Right renal cortex interstitium (tissue), 3 donors: ENCODE measurements at places on chromosomes 6 and 20. TPM values are rescaled to one million over a fixed set of nuclear protein-coding genes. Genes with fewer than 3 reads are reported as not detected.

The CDC25B gene
- 28.9 TPM for polyA plus RNA-seq

DNA sequence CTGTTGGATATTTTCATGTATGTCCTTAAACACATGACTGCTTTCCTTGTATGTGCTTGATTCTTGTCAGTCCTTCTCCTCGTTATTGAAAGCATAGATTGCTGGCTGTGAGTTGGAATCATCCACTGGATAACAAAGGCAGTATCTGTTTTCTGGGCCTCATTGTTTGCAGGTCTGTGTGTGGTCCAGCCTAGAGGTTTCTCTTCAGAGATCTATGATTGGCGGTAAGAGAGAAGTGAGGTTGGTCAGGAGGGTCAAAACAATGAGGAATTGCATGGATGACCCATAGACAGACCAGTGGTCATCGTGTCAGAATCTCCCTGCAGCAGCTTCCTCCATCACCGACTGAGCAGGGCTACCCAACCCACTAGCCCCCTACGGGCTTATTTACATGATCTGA lies 915.0 kb downstream of the KIF16B start:
- DNase-seq, result no peak

- DNase-seq, result no peak
Observed at GRCh38 chr20:59800309-59800708, 133.1 kb downstream of the SYCP2 start.

The SRSF12 gene
- 13.7 TPM for polyA plus RNA-seq

GRCh38 chr20:62575976-62576722 lies 66.2 kb upstream of the SLCO4A1 start:
- no peak for DNase-seq

The DEF6 gene
- polyA plus RNA-seq, result 3.3 TPM

DNA sequence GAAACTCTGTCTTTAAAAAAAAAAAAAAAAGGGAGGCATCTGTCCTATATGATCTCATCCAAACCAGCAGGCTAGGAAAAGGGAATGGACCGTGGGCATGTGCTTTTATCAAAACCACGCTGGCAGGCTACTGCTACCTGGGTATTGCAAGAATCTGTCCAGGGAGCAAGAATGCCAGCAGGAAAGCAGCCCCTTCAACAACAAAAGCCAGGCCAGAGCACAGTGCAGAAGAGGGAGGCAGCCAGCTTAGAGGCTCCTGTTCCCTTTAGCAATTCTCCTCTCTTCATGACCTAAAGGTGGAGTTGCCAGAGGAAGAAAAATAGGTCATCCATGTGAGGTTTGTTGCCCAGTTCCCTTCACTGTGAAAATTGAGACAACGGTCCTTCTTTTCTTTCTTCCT lies 18.2 kb downstream of the TBC1D20 start:
- no peak for DNase-seq

DNA sequence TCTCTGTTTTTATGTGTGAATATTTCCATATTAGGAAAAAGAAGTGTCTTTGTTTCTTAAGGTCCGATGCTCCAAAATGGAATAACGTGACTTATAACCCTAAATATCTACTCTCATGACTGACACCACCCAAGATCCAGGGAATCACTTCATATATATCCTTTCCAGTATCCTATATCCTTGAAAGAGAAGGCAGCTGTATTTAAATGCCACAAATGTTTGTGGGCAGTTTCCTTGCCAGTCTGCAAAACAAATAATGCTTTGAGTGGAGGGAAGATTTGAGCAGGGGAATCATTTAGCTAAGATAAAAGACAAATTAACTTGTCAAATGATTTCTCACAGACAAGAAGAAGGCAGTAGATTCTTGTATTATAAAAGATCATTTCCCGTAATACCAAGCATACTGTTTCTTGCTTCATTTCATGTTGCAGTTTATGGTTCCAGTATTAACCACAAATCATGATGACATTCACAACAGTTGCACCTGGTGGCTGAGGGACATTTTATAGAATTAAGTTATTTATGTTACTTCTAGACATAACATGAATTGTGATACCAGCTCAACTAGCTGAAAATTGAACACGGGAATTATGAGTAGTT lies 30.0 kb upstream of the FABP7 start:
- DNase-seq, result no peak

GRCh38 chr6:28486988-28487742 lies 28.4 kb downstream of the GPX6 start:
- no peak for DNase-seq

- DNase-seq, result no peak
Observed at GRCh38 chr20:33812908-33813462, 1.8 kb downstream of the CHMP4B start.

The SLC26A8 gene
- polyA plus RNA-seq, result 0.32 TPM

DNA sequence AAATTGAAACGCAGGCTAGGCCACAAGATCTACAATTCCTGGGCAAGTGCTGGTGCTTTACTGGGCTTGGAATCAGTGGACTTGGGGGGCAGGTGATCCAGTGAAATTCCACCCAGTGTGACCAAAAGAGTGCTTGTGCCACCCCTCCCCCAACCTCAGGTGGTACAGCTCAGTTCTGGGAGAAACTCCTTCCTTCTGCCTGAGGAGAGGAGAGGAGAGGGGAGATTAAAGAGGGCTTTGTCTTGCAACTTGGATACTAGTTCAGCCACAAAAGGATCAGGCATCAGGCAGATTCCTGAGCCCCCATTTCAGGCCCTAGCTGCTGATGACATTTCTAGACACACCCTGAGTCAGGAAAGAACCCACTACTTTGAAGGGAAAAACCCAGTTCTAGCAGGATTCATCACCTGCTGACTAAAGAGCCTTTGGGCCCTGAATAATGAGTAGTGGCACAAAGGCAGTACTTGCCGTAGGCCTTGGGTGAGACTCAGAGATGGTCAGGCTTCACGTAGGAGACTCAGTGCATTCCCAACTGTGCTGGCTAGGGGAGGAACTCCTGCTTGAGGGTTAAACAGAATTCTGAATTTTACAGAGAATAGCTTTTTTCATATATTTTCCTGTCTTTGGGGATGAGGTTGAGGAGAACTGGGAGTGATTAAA lies 446.7 kb downstream of the BMP2 start:
- no peak for DNase-seq

GRCh38 chr6:31328355-31328960 lies 28.5 kb downstream of the HLA-B start:
- DNase-seq, result no peak

GRCh38 chr6:167763056-167763944 lies 63.4 kb upstream of the AFDN start:
- no peak for DNase-seq

The CST1 gene
- polyA plus RNA-seq, result not detected

The ATRN gene
- polyA plus RNA-seq, result 54.5 TPM

The SPAG4 gene
- polyA plus RNA-seq, result 3.3 TPM

GRCh38 chr6:37168811-37169495 lies 999 bp upstream of the PIM1 start:
- no peak for DNase-seq

The HUS1B gene
- polyA plus RNA-seq, result not detected

The ZNF311 gene
- 8.0 TPM for polyA plus RNA-seq

DNA sequence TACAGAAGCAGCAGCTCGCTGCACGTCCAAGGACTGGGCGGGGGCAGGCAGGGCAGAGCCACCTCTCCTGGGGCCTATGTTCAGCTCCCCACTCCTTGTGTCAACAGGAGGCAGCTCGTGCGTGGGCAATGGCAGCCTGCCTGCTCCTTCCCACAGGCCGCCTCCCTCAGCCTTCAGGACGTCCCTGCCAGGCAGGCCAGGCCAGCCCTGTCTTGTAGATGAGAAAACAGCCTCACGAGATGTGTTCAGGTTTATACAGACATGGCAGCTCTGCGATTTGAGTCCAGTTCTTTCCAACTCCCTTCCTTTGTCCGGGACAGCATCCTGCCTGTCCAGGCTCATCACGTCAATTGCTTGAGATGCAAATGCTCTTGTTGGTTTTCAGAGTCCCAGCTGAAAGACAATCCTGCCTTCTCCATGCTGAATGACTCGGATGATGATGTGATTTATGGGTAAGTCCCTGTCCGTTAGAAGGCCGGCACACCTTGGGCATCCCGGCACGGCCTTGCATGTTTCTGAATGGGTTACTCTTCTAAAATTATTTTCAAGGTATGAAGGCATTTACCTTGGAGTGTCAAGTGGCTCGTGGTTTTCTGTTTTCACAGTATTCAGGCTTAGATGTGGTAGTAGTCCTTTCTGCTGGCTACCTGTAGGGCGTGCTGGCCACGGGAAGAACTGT lies 13.5 kb downstream of the DYNLT1 start:
- no peak for DNase-seq
